ENCODE measurements at places on chromosomes 3 and 15. TPM values are rescaled to one million over a fixed set of nuclear protein-coding genes. Genes with fewer than 3 reads are reported as not detected.

APEH gene
- total RNA-seq, result 108 TPM

FANCD2OS gene
- not detected for total RNA-seq

MRPL3 gene
- total RNA-seq, result 194 TPM

PIK3R4 gene
- total RNA-seq, result 42.4 TPM

TMEM212 gene
- not detected for total RNA-seq

STAB1 gene
- under 0.01 TPM for total RNA-seq

GASK1A gene
- total RNA-seq, result not detected

SAMMSON gene
- total RNA-seq, result 0.48 TPM

IGDCC3 gene
- not detected for total RNA-seq

ECE2 gene
- not detected for total RNA-seq

All from RPMI7951 (cell line).